Activated CD4-positive, alpha-beta T cell treated with anti-CD3 and anti-CD28 coated beads, Interleukin-2, amount 50 U/mL, for 4 hours (primary cell): ENCODE measurements at places on chromosomes 4 and X.

- no peak for DNase-seq
These were observed 111.7 kb upstream of the HPF1 start for GRCh38 chr4:169869490-169869889.

DNA sequence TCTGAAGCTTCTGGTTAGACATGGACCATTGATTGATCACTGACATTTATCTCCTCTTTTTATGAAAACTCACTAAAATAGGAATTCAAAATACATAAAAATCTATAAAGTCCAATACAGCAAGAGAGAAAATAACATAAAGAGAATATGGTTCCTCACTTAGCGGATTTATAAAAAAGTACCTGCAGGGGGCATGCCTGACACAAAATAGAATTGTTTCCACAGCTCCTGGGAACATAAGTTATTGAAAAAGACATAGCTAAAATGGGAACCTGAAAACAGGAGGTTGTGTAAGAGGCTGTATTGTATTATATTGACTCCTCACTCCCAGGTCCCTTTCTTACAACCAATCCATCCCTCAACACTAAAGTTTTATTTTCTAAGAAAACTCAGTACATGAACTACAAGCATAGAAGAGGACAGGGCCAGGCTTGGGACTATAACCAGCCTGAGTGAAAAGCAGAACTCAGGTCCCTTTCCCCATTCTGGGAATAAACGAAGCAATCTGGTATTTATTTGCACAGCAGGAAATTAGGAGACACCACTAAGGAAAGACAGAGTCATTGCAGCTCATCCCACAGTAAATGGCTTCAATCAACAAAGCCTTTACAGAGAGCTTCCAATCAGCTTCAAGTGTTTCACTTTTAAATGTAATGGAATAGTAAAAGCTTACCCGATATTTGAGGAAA is 121.1 kb upstream of the NDST4 start:
- no peak for DNase-seq

- DNase-seq = no peak
These were observed 442.0 kb upstream of the ADGRL3 start for GRCh38 chr4:60757986-60758680.

- no peak for DNase-seq
These were observed 237.8 kb downstream of the PPP1R2C start for GRCh38 chrX:42540146-42540545.

DNA sequence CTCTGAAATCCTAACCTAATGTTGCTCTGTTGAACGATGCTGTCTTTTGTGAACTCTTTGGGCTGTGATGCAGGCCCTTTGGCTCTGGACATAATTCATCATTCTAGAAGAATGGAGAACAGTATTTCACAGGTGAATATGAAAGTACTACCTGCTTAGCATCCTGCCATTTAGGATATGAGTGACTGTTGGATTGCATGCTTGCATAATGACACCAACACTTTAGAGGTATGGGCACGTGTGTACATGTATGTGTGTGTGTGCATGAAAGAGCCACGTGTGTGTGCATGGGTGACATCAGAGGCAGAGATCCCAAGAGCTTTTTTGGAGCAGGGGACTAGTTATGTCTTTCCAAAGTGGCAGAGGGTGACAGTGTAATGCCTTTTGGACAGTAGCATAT is 70.2 kb upstream of the ZNF518B start:
- no peak for DNase-seq

- DNase-seq = no peak
These were observed 2.0 kb downstream of the SEC24B start for GRCh38 chr4:109435635-109436034.

DNA sequence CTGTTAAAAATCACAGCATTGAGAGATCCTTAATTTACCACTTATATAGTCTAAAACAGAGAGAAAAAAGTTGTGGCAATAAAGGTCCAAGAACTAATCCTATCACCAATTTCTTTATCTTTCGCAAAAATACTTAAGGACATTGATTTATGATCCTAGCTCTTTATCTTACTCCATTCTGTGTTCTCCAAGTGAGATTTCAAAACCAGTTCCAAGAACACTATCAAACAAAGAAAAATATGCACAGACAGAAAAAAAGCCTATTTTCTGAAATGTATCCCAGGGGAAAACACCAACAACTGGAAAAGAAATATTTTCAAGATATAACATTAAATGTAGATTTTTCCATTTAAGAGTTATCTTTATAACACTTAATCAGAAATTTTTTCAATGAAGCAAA is 172.8 kb downstream of the APBB2 start:
- no peak for DNase-seq

- no peak for DNase-seq
These were observed 25.4 kb upstream of the ACSL1 start for GRCh38 chr4:184851200-184851541.

- DNase-seq = no peak
These were observed 144.9 kb downstream of the FHIP1A start for GRCh38 chr4:151553874-151554273.

GRCh38 chr4:132614682-132615081 is 534.4 kb upstream of the PCDH10 start:
- no peak for DNase-seq

DNA sequence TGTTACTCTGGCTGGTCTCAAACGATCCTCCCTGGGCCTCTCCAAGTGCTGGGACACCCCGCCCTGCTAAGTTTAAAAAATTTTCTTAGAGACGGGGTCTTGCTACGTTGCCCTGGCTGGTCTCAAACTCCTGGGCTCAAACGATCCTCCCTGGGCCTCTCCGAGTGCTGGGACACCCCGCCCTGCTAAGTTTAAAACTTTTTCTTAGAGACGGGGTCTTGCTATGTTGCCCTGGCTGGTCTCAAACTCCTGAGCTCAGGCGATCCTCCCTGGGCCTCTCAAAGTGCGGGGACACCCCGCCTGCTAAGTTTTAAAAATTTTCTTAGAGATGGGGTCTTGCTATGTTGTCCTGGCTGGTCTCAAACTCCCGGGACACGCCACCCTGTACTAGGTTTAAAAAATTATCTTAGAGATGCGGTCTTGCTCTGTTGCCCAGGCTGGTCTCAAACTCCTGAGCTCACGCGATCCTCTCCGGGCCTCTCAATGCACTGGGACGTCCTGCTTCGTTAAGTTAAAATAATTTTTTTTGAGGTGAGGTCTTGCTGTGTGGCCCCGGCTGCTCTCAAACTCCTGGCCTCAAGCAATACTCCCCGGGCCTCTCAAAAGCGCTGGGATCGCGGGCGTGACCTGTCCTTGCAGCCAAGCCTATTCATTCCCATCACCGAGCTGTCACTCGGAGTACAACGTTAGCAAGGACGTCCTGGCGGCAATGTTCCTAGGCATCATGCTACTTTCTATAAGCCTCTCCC is 1.1 kb downstream of the SLC25A6 start:
- no peak for DNase-seq

- DNase-seq = no peak
These were observed 167.8 kb downstream of the AFAP1 start for GRCh38 chr4:7771541-7772507.

DNA sequence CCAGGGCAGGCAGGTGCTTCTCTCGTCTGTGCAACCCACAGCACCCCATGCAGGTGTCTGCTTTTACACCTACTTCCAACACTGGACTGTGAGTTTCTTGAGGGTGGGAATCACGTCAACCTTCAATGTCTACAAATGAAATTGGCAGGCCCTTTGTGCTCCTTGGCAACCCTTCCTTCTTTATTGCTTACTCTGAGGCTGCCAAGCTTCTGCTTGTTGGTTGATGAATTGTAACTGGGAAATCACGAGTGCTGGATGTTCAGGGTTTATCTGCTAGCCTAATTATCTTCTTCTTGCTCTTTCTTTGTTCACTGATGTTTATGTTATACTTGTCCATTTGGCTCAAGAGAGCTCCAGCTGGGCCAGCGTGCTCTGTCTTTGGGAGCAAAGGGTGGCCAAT is 2.5 kb upstream of the DGAT2L6 start:
- DNase-seq = no peak

- DNase-seq = no peak
These were observed 89.6 kb downstream of the SORCS2 start for GRCh38 chr4:7281691-7282665.

- DNase-seq = no peak
These were observed 47.1 kb upstream of the SORBS2 start for GRCh38 chr4:185859111-185859510.

- no peak for DNase-seq
These were observed 144.1 kb upstream of the RBPJ start for GRCh38 chr4:26176598-26177149.

DNA sequence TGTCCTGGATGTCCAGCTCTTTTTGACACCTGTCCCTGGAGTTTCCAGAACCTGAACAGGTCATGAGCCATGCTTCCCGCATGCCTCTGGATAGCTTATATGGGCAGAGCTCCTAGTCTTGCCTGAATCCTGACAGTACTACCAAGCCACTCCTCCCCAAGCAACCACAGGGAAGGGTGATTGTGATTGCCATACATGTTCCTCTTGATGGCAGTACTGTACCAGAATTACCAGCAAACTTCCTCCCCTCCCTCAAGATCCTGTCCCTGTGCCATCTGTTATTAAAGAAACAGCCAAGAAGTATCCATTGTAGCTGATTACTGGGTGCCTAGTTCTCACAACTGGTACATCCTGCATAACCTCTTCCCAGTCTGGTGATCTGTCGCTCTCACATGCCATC is 264.3 kb upstream of the AGTR2 start:
- DNase-seq = no peak

GRCh38 chrX:103157496-103158316 is 57.2 kb upstream of the BEX4 start:
- no peak for DNase-seq

DNA sequence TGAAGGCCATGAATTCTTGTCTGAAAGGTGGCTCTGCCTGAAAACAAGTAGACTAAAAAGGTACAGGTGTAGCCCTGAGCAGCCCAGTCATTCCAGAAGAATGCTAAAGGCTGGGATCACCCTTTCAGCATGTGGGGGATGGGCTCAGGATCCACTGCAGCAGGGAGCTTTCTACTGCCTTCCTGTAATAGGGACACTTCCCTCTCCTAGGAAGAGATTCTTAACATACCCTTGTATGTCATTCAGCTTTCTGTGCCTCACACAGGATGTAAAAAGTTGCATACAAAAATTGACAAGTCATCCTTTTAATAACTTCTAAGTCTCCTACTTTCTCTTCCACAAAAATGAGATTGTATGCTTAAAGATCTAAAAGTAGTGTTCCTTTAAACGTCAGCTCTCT is 123.3 kb downstream of the ZNF518B start:
- DNase-seq = no peak

DNA sequence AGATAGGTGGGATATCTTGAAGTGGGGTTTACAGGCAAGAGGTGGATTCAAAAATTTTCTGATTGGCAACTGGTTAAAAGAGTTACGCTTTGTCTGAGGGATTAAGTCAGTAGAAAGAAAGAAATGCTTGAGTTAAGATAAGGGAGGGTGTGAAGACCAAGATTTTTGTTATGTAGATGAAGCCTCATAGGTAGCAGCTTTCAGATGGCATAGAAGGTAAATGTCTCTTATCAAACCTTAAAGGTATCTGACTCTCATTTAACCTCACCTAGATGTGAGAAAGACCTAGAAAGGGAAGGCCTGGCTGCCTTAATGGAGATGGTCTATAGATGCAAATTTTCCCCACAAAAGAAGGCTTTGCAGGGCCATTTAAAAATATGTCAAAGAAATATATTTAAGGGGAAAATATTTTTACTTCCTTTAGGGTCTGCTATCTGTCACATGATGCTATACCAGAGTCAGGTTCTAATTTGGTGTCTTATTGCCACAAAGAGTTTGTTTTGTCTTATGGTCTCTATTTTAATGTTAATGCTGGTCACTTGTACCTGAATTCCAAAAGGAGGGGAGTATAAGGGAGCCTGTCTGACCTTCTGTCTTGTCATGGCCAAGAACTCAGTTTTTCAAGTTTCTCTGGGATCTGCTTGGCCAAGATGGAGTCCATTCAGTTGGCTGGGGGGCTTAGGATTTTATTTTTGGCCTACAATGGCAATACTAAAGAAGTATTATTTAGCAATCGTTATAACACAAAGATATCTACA is 699.1 kb upstream of the AMOT start:
- no peak for DNase-seq
